ENCODE measurements at places on chromosomes 7 and 10.

DNA sequence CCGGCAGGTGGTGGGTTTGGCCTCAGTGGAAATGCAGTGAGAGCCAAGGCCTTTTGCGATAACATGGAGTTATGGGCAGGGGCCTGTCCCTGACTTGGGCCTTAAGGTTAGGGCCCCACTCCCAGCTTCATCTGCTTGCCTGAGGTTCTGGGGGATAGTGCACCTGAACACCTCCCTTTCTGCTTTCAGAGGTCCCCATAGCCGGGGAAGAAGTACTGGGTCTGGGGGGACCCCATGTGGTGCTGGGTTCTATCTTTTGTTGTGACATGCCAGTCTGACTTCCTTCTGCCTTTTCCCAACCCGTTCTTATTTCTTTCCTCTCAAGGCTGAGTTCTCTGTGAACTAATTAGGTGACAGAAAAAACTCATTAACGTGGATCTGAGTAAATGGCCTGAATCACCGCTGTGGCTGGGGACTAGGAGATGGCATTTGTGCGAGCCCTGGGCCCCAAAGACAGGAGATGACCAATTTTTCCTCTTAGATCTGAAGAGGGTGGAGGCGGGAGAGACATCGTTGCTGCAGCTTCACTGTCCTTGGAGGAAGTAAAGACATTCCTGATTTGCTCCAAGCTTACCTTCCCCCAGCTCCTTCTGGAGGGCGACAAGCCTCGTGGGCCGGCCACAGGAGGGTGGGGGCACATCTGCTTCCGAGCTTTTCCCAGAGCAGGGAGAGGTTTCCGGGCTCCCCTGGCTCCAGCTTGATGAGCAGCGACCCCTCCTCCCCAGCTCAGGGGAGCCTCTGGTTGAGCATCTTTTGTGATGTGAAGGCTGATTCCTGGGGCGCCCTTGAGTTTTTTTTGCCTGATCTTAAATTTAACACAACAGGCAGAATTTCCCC, 2.0 kb downstream of the AGAP3 start:
- no peak for DNase-seq

GRCh38 chr7:24192053-24192452, 91.9 kb upstream of the NPY start:
- DNase-seq = no peak

- DNase-seq = no peak
These were observed 194.7 kb downstream of the SNX13 start for GRCh38 chr7:17745610-17746009.

DNA sequence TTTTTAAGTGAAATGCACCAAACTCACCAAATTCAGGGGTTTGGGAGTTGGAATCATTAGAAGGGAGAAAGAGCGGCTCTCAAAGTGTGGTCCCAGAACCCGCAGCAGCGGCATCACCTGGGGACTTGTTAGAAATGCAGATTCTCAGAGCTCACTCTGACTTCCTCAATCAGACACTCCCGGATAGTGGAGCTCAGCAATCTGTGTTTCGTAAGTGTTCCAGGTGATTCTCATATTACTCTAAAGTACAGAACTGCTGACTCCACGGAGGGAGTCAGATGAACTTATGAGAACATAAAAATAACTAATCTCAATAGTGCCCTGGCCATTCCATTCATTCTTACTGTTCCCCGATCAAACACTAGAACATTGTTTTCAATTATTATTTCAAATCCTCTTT, 358.7 kb upstream of the MYO3A start:
- no peak for DNase-seq

- no peak for DNase-seq
These were observed 79.1 kb upstream of the HECW1 start for GRCh38 chr7:43033369-43033768.

DNA sequence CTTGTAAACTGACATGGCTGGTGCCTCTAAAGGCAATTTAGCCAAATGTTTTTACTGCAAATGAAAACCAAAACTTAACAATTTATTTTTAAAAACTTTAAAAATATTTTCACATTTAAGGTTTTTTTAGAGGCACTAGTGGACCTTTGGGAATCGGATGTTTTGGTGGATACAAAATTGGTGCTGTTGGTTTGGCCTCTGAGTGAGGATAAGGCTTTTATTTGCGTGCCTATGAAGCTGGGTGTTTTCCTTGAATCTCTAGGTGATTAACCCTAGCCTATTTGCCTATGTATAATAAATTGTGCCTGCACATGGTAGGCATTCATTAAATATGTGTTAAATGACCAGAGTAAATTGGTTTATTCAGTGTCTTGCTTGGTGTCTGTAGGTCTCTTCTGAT, 2.9 kb upstream of the SGCE start:
- DNase-seq = no peak

- no peak for DNase-seq
These were observed 46.4 kb downstream of the CASD1 start for GRCh38 chr7:94556028-94556427.

DNA sequence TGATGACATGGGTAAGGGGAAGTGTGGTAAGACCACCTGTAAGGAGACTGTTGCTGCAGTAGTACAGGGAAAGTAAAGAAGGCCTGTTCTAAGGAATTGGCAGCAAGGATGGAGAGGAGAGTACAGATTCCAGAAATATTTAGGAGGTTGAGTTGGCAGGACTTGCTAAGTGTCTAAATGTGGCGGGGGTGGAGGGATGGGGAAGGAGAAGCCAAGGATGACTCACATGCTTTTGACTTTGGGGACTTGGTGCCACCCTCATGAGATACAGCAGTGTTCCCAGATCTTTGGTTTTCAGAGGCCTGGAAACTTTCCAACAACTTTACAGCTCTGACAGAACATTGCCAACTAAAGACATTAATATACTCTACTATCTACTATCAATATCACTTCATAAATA, 45.4 kb downstream of the CDK6 start:
- no peak for DNase-seq

DNA sequence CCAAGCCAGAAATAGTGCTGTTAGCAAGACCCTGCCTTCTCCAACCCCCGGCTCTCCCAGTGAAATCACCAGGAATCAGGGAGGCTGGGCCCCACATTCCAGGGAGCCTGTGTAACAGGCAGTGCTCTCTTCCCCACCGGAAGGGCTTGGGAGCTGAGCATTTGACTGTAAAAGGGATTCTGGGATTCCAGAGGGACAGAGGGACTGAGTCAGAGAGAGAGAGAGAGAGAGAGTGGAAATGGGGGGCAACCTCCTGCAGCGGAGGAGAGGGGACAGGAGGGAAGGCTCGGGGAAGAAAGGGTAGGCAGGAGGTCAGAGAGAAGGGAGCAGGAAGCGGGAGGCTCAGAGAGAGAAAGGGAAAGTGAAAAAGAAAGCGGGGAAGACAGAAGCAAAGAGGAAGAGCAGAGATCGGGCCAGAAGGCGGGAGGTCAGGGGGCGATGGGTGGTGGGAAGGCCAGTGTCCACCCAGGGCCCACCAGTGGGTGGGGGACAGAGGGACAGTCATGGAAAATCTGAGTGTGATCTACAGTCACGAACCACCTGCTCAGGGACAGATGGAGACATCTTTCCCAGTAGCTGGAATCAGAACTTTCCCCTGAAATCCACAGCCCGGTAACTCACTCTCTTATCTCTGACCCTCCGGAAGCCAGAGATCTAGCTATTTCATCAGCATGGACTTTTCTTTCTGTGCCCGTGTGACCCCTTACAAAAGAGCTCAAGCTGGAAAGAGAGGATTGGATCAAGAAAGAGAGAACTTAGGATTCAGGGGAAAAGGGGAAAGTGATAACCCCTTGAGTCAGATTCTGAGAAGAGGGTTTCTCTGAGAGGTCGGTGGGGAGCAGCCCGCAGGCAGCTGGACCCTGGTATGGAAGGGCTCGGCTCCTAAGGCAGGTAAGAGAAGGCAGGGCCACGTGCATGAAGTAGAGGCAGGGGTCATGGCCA, 4.6 kb upstream of the SERPINE1 start:
- DNase-seq = no peak

DNA sequence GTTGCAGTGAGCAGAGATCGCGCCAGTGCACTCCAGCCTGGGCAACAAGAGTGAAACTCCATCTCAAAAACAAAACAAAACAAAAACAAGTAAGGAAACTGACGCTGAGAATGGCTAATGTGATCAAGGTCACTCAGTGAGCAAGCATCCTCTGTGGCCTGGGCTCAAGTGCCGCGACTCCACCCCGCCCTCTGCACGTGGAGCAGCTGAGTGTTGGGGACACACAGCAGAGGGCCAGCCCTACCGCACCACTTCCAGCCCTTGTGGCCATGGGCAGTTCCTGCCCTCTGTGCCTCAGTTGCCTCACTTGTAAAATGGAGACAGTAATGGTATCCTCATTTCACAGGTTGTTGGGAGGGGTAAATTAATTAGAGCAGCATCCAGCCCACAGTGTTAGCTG, 21.0 kb upstream of the OPALIN start:
- no peak for DNase-seq

DNA sequence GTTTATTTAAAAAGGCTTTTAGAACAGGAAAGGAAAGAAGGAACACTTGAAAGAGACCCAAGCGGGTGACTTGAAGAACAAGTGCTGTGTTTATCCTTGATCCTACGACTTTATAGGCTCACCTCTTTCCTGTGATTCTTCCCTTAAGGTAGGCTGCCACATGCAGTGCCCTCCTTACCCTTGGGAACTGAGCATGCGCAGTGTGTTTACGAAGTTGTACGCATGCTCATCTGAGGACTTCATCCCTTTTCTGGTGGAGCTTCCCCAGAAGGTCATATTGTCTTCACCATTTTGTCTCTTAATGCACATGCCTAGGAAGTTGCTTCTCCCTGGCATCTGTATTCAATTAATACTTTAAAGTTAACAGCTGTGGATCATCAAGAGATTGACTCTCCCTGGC, 49.9 kb upstream of the VOPP1 start:
- DNase-seq = no peak

GRCh38 chr10:85531706-85532105, 834.9 kb downstream of the GRID1 start:
- DNase-seq = no peak

- DNase-seq = no peak
These were observed 23.1 kb downstream of the SHH start for GRCh38 chr7:155789001-155789725.

DNA sequence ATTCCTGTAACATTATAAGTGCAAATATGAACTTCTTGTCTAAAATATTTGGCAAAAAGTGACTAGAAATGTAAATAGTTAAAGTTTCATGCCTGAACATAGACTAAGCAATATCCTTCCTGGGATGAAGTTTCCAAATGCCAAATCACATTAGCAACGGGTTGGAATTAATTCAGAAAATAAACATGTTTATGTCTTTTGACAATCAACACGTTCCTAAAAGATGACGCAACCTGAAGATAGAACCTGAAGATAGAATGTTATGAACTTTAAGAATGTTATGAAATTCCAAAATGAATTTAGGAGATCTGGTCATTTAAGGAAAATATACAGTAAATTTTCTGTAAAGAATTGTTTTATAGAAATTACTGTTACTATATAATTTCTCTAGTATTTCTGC, 9.2 kb downstream of the LAMB4 start:
- no peak for DNase-seq

GRCh38 chr7:2376351-2377154, 21.9 kb downstream of the EIF3B start:
- DNase-seq = no peak

- no peak for DNase-seq
These were observed at the start of gene PTPRZ1 for GRCh38 chr7:121872831-121873288. TSS of gene PTPRZ1 (plus strand) at chr7:121873161. CDS start at chr7:121873500, 339 bp downstream.

- no peak for DNase-seq
These were observed 561.0 kb downstream of the IPMK start for GRCh38 chr10:57706576-57707299.

DNA sequence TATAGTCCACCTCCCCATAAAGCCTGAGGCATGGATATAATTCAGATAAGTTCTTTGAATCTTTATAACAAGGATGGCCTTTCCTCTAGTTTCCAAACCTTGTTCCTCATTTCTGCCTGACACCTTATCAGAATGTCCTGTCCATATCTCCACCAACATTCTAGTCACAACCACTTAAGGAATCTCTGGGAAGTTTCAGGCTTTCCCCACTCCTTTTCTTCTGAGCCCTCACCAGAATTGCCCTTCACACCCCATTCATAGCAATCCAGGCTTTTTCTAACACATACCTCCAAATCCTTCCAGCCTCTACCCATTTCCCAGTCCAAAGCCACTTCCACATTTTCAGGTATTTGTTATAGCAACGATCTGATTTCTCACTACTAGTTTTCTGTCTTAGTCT, 18.0 kb upstream of the DIP2C start:
- no peak for DNase-seq

DNA sequence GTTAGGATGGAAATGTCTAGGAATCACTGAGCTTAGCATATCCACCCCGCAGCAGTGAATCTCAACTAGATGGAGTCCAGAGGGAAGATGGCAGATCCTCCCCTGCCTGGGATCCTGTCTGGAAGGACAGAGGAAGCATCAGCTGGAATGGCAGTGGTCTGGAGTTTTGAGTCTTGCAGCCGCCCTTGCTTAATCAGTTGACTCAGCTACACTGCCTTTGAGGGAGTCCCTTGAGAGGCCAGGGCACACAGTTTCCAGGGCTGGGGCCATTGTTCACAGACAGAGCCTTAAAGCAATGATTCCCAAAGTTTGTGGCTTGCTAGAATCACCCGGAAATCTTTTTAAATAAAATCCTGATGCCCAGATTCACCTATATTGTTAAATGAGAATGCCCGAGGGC, 128.1 kb downstream of the NT5C2 start:
- no peak for DNase-seq

- DNase-seq = no peak
These were observed 89.9 kb downstream of the PHYHIPL start for GRCh38 chr10:59266321-59266720.

DNA sequence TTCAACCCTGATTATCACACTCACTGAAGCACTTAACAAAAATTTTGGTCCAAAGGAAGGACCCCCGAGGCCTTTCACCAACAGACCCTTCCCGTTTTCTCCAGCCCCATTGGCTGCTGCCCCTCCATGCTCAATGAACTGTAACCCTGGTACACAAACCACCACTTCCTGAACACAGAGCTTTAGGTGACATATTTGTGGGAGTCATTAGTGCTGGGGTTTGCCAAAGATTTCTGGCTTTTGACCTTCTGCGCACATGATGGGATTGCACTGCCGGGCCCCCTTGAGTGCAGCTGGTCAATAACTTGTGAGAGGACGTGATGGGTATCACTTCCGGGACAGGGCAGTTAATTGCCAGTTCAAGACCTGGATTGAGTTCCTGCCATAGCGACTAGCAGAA, 9.0 kb upstream of the CAMK1D start:
- no peak for DNase-seq

DNA sequence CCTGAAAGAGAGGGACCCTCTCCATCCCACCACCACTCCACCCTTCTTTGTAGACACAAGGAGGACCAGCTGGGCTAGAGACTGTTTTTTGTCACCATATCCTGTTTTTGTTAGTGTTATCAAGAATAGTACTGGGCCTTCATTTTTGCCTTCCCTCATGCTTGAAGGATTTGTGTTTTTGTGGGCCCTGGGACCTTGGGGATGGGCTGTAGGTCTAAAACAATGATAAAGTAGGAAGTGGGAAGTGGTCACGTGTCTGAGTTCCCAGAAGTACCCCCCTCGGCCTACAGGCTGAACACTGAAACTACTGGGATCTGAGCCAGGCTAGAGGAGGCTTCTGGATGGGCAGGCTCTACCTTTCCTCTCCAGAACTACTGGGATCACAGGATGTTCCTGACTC, 8.9 kb downstream of the AGFG2 start:
- no peak for DNase-seq

Measured in CD4-positive, alpha-beta memory T cell (primary cell).